Stimulated activated CD8-positive, alpha-beta memory T cell treated with anti-CD3 and anti-CD28 coated beads, Interleukin-2, amount 100 ng/mL, for 1 hour (primary cell): ENCODE measurements at places on chromosomes 5 and 9.

- no peak for DNase-seq
These were observed 40.8 kb downstream of the CHSY3 start for GRCh38 chr5:129945028-129945427.

- DNase-seq, result no peak
These were observed 16.3 kb downstream of the FABP6 start for GRCh38 chr5:160245506-160246086.

DNA sequence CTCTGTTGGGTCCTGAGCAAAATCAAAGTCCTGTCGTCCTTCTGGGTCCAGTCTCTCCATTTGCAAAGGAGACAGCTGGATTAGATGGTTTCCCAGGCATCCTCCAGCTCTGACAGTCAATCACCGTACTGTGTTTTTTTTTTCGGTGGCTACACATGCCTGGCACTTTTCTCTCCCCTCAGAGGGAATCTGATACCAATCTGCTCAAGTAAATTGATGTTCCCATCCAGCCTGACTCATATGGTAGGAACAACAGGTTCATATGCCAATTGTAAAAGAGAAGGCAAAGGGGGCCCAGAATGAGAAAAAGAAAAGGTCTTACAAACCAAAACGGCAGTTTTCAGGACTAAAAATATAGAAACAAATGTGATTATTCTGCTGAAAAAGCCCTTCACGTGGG, 1.2 kb downstream of the FBXO10 start:
- DNase-seq, result no peak

DNA sequence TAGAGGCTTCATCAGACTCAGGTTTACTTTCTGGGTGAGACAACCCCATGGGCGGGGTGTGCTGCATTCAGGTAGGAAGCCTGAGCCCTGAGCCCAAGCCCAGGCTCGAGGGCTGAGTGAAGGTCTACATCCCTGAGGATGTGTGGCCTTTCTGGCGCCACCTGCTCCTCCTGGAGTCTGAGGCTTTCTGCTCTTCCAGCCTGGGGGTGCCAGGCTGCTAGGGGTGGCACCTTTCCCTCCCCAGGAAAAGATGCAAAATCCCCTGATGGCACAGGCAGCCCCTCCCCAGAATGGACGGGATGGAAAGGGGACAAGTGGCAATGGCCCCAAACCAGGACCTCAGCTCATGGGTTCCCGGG, 44.4 kb upstream of the PRRC2B start:
- DNase-seq, result no peak

- DNase-seq, result no peak
These were observed 7.4 kb downstream of the REEP5 start for GRCh38 chr5:112914584-112914983.

DNA sequence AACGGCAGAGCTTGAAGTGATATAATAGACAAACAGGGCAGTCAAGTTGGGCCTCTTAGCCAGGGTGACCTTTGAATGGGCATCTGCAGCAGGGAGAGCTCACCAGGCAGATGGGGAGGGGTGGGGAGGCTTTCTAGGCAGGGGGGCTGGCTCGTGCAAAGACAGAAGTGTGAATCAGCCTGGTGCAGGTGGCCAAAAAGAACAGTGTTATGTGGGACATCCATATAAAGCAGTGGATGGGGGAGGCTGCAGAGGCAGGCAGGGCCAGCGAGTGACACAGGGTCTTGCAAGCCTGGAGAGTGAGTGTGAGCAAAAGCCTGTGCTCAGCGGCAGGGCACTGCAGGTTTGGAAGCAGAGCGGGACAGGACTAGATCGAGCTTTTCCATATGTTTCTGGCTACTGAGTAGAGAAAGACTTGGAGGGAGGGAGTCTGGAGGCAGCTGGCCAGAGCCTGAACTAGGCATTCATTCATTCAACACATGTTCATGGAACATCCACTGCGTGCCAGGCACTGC, 14.2 kb upstream of the TTLL11 start:
- no peak for DNase-seq

GRCh38 chr5:61627531-61627930, 295.5 kb downstream of the ZSWIM6 start:
- DNase-seq, result no peak

GRCh38 chr5:80967500-80968181, 7.5 kb downstream of the RASGRF2 start:
- no peak for DNase-seq

DNA sequence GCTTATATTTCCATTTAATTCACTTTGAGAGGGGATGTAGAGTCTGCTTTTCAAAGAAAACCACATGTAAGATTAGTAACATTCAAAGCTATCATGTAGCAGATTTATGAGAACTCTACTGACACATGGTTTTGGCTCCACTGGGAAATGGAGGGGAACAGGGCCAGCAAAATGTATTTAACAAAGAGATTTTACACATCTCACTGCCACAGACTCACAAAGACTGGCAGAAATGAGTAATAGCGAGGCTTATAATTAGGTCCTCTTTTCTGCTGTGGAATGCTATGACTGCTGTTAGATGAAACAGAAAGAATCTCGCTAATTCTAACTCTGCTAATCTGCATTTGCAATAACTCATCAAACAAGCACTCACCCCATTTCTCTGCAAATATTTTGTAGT, 4.5 kb downstream of the DAP start:
- no peak for DNase-seq

- DNase-seq, result no peak
These were observed 147.8 kb downstream of the CACNA1B start for GRCh38 chr9:138025417-138025816.

DNA sequence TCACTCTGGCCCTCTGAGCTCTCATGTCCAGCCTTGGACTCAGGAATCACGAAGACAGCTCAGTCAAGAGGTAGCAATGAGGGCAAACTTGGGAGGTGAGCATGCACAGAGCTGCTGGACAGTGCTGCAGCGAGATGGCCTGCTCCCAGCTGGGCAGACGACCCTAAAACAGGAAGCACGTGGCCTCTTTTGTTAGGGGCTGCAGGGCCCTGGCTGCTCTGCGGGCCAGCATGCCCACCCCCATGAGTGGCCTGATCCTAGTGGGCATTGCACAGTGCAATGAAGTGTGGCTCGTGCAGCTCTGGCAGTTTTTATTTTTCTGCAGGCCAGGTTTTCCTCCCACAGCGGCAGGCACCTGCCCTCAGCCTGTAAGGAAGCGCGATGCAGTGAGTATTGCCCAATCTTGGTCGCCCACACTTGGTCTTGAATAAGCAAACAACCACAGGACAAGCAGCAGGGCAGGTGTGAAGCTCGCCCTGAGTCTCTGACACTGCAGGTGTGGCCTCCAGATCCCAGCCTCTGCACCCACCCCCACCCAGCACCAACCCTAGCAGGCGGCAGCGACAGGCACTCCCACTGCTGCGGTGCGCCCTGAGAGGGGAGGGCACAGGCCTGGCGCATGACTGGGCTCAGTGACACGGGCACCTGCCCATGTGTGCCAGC, 60.8 kb downstream of the SEMA4D start:
- DNase-seq, result no peak

DNA sequence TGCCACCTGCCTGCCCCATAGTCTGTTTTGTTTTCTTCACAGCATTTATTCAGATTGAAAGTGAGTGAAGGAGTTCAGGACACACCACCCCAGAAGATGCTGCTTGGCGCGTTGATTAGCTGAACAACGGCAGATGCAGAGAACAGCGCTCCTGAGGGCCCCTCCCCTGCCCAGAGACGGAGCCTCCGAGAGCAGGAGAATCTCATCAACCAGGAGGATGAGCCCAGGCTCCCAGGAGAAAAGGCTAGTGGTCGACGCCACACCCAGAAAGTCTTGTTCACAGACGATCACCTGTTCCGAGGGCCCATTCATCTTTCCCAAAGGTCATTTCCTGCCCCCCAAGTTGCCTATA, 180.4 kb upstream of the PPP1R26 start:
- no peak for DNase-seq

DNA sequence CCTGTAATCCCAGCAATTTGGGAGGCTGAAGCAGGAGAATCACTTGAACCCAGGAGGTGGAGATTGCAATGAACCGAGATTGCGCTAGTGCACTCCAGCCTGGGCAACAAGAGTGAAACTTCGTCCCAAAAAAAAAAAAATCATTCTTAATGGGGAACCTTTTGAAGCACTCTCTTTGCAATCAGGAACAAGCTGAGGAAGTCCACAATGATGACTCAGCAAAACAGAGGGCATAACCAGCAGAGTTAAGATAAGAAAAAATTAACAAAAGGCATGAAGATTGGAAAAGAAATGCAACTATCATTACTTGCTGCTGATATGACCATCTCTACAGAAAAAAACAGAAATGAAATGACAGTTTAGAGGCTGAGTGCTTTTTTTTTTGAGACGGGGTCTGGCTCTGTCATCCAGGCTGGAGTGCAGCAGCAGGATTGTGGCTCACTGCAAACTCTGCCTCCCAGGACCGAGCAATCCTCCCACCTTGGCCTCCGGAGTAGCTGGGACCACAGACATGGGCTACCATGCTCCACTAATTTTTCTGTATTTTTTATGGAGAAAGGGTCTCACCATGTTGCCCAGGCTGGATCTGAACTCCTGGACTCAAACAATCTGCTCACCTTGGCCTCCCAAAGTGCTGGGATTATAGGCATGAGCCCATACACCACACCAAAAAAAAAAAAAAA, 88.0 kb downstream of the FNBP1 start:
- no peak for DNase-seq

DNA sequence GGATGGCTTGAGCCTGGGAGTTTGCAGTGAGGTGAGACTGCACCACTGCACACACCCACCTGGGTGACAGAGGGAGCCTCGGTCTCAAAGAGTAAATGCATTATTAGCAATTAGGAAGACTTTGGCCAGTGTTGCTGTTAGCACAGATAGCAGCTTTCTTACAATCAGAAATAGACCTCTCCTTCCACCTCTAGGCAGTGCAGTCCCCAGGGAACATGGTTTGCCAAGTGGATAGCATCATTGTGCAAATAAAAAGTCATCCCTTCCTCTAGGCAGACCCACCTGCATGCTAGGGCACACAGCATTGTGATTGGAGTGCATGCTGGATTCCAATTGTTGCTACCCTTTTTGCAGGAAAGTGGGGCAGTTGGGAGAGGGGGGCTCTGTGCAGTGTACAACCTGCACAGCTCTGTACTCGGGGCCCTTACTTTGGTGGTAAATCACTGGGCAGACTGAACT, 77.9 kb upstream of the KLF9 start:
- no peak for DNase-seq

- DNase-seq, result no peak
These were observed 57.6 kb downstream of the NLN start for GRCh38 chr5:65779643-65780042.

DNA sequence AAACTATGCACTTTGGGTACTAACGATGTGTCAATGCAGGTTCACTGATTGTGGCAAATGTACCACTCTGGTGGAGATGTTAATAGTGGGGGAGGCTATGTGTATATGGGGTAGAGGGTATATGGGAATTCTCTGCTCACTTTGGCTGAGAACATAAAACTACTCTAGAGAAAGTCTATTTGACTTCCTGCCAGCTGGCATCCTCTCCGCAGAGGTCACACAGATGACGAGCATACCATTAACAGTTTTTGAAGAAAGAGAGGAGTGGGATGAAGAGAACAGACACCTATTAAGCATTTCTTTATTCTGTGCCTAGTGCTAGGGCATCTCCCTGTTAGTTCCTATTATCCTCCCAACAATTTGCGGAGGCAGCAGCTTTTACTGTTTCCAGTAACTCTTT, 58.4 kb upstream of the TRIM32 start:
- DNase-seq, result no peak

DNA sequence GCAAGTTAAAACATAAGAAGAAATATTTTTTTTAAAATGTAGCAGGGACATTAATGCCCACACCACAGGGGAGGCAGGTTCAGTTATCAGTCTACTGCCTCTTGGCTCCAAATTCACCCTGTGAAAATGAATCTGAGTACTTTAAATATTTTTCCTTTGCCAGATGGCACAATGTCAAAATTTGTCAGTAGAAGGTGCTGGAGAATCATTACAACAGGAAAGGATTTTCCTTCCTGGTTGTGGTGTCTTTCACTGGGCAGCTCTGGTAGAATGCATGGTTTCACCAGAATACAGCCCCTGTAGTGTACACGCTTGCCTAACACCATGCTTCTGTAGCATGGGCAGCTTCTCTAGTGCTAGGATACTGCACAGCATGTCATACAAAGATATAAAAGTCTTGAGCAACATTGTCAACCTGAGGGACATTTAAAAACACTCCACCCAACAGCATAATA, 9.7 kb upstream of the SREK1 start:
- no peak for DNase-seq

GRCh38 chr9:98365227-98365669, 109.8 kb upstream of the TBC1D2 start:
- DNase-seq, result no peak

- no peak for DNase-seq
These were observed 7.6 kb upstream of the GPBP1 start for GRCh38 chr5:57166276-57166675.

- DNase-seq, result no peak
These were observed 47.8 kb upstream of the ADAMTS2 start for GRCh38 chr5:179393078-179393477.

DNA sequence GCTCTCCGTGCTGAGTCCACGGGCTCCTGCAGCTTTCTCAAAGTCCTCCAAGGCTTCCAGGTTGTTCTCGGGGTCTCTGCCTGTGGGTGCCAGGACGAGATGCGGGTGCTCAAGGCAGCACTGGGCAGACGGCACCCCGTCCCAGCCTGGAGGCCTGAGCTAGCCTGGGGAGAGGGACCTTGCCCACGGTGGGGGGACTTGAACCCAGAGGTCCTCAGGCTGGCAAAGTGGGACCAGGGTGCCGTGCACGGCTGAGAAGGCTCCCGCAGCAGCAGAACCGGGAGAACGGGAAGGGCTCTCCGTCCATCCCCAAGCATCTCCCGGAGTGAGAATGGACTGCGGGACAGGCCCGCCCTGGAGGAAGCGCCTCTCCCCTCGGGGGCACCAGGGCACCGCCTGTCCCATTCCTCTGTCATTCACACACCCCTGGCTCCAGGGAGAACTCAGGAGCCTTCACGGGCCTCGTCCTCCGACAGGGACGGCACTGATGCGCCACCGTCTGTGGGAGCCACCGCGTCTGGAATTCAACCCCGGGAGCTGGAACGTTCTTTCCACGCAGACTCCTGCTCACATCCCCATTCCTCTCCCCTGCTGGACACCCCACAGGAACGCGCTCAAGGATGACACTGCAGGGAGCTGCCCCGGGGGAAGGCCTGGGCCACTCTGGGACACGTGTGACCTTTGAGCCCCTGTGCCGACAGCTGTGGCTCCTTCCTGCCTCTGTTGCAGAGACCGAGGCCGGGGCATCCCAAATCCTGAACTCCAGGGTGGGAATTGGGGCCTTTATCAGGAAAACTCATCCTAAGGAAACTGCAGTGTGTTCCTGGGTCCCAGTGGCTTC, 16.3 kb upstream of the OBP2B start:
- no peak for DNase-seq

DNA sequence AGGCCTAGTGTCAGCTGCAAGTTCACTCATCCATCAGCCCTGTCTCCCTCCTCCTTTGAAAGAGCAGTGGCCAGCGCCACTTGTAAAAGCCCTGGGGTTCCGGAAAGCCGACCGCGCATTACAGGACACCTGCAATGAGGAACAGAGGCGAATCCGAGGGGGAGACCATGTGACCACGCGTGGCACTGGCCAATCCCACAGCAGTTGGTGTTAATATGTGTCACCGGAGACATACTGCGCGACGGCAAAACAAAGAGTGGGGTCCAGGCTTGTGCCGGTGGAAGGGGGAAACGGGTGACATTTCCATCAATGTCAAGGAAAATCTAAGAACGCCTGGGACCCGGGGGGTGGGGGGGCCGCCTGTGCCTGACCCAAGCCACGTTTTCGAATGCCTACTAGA, 480.8 kb downstream of the SPATA31A7 start:
- no peak for DNase-seq
